ENCODE measurements at places on chromosomes 4 and X.

- DNase-seq = no peak
These were observed 57.2 kb upstream of the MTMR1 start for GRCh38 chrX:150635952-150636351.

GRCh38 chrX:10427249-10427648, 193.1 kb downstream of the MID1 start:
- no peak for DNase-seq

DNA sequence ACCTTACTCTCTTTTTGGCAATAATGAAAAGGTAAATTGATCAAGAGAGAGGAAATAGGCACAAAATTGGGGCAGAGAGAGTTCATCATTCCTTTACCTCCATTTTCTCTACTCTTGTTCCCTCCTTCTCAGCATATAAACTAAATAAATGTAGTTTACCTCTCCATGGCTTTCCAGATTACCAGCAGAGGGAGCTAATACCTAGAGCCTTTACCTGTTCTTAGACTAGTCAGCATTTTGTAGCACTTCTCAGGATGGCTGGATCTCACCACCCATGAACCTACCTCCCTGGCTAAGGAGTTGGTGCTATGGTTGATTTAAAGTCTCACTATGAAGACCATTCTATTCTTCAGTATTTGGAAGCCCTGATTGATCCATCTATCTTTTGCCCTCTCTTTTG, 15.7 kb downstream of the OFD1 start:
- DNase-seq = peak; percentile 60

DNA sequence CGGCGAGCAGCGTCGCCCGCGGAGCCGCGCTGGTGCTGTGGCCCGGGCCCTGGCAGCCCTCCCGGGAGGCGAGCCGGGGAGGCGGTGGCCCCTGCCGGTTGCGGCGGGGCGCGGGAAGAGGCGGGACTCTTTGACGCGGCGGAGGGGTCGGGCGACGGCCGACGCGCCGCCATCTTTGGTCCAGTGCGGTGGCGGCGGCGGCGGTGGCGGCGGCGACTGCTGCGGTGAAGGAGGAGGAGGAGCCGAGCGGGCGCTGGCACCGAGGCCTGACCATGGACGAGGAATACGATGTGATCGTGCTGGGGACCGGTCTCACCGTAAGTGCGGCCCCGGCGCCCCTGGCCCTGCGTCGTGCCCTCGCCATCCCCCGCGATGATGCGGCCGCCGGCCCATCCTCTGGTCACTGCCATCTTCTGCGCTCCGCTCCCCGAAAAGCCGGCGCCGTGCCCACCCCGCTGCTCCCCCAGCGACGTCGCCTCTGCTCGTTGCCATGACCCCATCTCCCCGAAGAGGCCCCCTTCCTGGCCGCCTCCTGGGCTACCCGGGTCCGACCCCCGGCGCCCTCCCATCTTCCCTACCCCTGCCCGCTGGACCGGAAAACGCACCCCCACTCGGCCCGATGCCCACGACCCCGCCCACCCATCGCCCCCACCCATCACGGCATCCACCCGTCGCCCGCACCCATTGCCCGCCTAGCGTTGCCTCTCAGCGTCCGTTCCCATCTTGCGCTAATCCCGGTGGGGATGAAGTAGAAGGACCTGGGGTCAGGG, at the start of gene GDI1:
Gene GDI1, plus strand, starts transcription at position 172 of the 770 bp plus-strand sequence. Its CDS starts 101 bp downstream, at position 273.
- peak; percentile 40 for DNase-seq

GRCh38 chr4:53057679-53058078, 195.6 kb downstream of the RASL11B start:
- DNase-seq = peak; percentile 2

- DNase-seq = no peak
These were observed 171.1 kb upstream of the CXCL13 start for GRCh38 chr4:77434299-77435092.

- DNase-seq = peak; percentile 43
These were observed 465 bp downstream of the HAUS7 start for GRCh38 chrX:153469811-153470410.

GRCh38 chr4:10098780-10099160, 17.8 kb downstream of the WDR1 start:
- DNase-seq = no peak

DNA sequence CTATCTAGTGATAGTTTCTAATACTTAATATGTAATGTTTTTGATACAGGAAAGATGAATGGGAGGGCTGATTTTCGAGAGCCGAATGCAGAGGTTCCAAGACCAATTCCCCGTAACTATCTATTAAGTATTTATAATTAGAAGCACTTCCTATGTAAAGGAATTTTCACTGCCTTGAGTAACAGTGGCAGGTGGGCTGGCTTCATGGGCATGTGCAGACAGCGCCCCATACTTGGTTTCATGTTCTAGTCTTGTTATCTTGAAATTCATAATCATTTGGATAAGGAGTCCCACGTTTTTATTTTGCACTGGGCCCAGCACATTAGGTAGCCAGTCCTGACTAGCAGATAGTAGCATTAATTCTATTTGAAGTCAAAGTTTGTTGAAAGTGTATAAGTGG, 1.7 kb downstream of the OCIAD1 start:
- DNase-seq = no peak

DNA sequence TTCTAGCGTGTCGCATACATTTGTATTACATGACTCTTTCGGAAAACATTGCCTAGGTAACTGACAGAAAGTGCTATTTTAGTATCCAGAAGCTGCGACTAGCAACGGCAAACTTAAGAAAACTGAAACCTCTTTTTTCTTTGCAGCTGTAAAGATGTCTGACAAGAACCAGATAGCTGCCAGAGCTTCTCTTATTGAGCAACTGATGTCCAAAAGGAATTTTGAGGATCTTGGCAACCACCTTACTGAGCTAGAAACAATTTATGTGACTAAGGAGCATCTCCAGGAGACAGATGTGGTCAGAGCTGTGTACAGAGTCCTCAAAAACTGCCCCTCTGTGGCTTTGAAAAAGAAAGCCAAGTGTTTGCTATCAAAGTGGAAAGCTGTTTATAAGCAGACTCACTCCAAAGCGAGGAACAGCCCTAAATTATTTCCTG, 9.4 kb downstream of the TCEANC start:
- DNase-seq = no peak

DNA sequence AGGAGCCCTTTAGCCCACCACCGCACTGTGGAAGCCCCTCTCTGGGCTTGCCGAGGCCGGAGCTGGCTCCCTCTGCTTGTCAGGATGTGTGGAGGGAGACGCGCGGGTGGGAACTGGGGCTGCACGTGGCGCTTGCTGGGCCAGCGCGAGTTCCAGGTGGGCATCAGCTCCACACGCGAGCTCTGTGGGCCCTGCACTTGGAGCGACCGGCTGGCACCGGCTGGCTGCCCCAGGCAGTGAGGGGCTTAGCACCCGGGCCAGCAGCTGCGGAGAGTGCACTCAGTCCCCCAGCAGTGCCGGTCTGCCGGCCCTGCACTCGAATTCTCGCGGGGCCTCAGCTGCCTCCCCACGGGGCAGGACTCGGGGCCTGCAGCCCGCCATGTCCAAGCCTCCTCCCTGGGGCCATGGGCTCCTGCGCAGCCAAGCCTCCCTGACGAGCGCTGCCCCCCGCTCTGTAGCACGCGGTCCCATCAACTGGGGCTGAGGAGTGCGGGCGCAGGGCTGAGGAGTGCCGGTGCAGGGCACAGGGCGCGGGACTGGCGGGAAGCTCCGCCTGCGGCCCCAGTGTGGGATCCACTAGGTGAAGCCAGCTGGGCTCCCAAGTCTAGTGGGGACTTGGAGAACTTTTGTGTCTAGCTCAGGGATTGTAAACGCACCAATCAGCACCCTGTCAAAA, 93.6 kb downstream of the DTHD1 start:
- no peak for DNase-seq

- DNase-seq = no peak
These were observed 164.9 kb upstream of the SPOCK3 start for GRCh38 chr4:167399201-167399600.

DNA sequence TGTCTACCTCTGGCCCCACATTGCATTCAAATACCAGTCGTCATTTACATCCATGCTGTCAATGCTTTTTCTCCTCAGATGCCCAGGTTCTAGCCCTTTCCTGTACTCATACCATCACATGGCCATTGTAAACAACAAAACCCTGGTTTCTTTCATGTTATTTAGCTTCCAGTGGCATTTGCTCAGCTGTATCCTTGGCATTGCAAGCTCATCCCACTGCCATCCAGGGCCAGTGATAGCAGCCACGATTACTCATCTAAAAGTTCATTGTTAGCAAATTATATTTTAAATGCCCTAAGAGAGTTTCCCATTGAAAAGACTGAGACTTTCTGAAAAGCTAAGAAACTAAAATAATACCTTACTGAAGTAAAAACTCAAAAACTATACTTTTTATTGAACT, 34.0 kb downstream of the VEGFC start:
- no peak for DNase-seq

GRCh38 chrX:46791927-46792809, 33.2 kb upstream of the SLC9A7 start:
- no peak for DNase-seq

GRCh38 chr4:112531146-112531545, 15.2 kb upstream of the NEUROG2 start:
- no peak for DNase-seq

DNA sequence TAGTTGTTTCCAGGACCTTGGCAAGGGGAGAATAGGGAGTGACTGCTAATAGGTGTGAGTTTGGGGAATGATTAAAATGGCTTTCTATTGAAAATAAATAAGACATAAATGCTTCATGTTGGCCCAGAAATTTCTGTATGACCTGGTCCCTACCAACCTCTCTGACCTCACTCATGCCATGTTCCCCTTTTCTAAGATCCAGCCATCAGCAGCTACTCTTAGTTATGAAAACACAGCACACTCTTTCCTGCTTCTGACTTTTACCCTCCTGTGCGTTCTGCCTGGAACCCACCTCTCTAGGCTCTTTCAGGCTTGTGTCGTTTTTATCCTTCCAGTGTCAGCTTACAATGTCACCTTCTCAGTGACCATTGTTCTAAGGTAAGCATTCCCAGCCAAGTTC, 14.8 kb upstream of the CXCL5 start:
- DNase-seq = no peak

DNA sequence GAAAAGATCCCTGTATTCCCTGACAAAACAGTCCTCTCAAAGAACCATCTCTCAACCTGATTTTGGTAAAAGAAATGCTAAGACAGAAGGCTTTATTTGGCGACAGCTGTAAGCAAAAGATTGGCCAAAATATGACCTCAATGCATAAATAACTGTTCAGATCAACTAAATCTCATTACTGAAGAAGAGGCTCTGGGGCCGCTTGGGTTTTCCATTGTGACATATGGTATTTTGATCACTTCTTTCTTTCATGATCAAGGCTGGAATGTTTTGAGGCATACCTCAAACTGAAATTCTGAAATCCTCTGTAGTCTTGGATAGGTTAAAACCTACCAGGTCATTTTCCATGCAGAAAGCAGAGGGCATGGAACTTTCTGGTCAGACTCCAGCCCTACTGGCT, 106.3 kb downstream of the C4orf51 start:
- DNase-seq = peak; percentile 6

DNA sequence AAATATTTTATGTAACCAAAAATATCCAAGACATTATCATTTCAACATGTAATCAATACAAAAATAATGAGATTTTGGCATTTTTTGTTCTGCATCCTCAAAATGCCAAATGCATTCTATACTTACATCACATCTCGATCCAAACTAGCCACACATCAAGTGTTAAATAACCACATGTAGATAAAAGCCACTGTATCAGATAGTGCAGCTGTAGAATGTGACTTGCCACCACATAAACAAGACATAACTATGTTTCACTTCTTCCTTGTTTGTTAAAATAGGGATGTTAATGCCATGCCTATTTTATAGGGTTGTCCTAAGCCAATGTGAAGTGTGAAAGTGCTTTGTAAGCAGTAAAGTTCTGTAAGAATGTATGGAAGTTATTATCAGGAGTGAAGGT, 20.9 kb downstream of the INTS6L start:
- DNase-seq = no peak

GRCh38 chrX:9765737-9766097, at the start of gene GPR143:
Gene GPR143 (minus strand): TSS chrX:9765847. CDS start chrX:9765817, 30 bp downstream.
- DNase-seq = no peak

DNA sequence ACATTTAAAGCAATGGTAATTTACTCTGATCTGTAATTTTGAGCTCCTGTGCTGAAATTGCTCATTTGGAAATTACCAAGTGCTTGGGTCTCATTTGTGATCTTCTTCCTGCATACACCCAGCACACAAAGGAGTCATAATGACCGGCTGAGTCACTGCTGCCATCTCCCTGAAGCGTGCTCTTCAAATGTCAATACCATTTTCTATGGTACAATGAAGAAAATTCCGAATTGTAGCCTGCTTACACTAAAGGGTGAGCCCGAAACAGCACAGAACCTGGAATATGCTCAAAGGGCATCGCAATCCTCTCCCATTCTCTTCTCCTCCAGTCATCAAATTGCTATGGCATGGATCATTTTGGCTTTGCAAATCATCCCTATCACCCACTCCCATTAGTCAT, 140.5 kb downstream of the GRIA3 start:
- no peak for DNase-seq

- peak; percentile 28 for DNase-seq
These were observed 141.6 kb downstream of the PCDH18 start for GRCh38 chr4:137390707-137391106.

- DNase-seq = no peak
These were observed 678 bp downstream of the BMP3 start for GRCh38 chr4:81030981-81031791.

GRCh38 chr4:152138451-152138850, 377.6 kb upstream of the GATB start:
- no peak for DNase-seq

GRCh38 chrX:48961585-48962091, 4.2 kb upstream of the OTUD5 start:
- no peak for DNase-seq

Data from NCI-H524 (cell line).